ENCODE measurements at places on chromosomes 12 and 14.

DNA sequence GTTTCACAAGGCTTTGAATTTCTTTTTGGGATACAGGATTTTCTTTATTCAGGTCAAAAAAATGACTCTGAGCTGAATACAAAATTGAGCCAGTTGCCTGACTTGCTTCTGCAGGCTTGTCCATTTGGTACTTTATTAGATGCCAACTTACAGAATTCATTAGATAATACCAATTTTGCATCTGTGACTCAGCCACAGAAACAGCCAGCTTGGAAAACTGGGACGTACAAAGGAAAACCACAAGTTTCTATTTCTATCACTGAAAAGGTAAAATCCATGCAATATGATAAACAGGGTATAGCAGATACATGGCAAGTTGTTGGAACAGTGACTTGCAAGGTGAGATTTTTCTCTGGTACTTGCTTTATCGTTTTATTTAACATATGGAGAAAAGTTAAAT lies 5.8 kb downstream of the AP5M1 start:
- DNase-seq = no peak

GRCh38 chr12:79920421-79921238 lies 14.3 kb downstream of the PPP1R12A start:
- DNase-seq = no peak

- DNase-seq = no peak
Observed at GRCh38 chr14:105143451-105144025, 25.0 kb downstream of the JAG2 start.

DNA sequence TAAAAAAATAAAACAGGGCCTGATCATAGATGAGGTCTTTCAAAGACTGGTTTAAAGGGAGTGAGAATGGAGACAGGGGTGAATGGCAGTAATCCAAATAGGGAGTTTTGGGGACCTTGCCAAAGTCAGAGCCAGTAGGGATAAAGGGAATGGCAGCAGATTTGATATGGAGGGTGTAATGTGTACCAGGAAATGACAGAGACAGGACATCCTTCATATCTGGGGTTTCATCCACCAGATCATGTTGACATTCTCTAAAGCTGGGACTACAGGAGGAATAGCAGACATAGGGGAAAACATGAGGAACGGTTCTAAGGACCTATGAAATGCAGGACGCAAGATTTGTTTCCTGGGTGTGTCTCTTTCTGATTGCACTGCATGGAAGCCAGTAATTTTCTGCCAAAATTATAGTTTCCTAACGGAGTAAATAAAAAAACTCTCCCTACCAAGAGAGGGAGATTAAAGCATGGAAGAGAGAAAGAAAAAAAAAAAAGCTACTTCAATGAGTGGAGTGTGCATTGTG lies 169.9 kb downstream of the PRKD1 start:
- no peak for DNase-seq

GRCh38 chr12:109900752-109901580 lies 892 bp downstream of the TCHP start:
- no peak for DNase-seq

- DNase-seq = no peak
Observed at GRCh38 chr14:90184571-90185266, 71.6 kb upstream of the PSMC1 start.

- DNase-seq = no peak
Observed at GRCh38 chr12:114192549-114192948, 213.4 kb downstream of the TBX5 start.

DNA sequence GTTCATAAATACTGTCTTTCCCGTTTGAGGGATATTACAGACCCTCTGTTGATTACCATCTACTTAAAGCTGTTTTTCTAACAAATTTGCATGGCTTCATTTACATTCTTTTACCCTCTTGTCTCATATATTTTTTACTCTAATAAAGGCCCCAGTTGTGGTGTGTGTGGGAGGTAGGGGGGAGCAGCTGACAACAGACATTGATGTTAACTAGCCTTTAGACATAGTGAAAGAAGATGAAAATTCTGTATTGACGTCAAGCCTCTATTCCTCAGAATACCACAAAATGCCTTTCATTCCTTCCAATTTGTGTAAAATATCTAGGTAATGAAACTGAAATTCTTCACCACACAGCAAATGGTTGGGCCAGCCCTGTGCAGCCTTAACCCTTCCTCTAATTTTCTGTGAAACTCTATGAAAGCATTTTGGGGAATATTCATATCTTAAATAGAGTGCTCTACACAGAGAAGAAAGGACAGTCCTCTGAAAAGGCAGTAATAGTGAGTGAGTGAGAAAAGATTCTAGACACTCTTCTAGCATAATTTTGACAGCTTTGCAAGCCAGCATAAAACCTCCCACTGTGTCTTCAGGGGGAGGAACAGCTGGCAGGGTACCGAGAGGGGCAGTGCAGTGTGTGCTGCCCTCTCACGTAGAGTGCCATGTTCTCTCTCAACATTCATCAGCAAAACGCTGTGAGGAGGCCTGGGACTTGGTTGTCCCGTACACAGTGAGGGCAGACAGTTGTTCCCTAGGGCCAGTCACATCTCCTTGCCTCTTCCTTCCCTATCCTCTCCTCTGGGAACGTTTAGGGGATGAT lies 20.1 kb upstream of the CERS5 start:
- DNase-seq = no peak

- DNase-seq = no peak
Observed at GRCh38 chr14:101498526-101498860, 62.8 kb upstream of the DIO3 start.

DNA sequence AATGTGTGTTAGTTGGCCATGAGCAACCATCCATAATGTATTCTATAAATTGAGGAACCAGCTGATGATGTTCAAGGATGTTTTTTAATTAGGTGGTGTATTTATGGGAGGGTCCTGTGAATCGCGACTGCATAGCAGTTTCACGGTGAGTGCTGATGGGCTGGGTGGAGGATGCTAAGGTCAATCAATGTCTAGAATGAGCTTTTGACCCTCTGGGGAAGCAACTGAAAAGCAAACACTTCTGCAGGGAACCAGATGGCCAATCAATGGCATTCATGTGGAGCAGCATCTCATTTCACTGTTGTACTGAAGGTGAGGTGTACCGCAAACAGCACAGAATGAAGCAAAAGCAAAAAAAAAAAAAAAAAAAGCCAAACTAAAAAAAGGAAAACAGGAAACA lies 676.1 kb upstream of the TMEM132C start:
- DNase-seq = no peak

DNA sequence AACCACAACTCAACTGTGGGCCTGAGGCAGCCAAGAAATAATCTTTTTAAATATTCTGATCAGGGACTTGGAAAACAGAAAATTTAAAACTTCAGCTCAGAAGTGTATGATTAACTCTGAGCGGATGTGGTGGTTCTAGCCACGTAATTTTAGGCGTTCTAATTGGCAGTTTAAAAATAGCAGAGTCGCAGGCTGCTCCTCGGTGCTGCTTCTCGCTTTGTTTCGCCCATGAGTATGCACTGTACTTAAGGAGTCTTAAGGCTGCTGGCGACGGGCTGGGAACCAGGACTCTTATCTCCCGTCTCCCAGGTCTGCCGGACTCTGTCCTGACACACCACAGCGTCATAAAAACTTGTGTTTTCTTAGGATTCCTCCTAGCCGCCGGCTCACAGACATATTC lies 113.4 kb upstream of the PELI2 start:
- DNase-seq = no peak

- DNase-seq = no peak
Observed at GRCh38 chr12:3998397-3998796, 125.2 kb upstream of the PARP11 start.

DNA sequence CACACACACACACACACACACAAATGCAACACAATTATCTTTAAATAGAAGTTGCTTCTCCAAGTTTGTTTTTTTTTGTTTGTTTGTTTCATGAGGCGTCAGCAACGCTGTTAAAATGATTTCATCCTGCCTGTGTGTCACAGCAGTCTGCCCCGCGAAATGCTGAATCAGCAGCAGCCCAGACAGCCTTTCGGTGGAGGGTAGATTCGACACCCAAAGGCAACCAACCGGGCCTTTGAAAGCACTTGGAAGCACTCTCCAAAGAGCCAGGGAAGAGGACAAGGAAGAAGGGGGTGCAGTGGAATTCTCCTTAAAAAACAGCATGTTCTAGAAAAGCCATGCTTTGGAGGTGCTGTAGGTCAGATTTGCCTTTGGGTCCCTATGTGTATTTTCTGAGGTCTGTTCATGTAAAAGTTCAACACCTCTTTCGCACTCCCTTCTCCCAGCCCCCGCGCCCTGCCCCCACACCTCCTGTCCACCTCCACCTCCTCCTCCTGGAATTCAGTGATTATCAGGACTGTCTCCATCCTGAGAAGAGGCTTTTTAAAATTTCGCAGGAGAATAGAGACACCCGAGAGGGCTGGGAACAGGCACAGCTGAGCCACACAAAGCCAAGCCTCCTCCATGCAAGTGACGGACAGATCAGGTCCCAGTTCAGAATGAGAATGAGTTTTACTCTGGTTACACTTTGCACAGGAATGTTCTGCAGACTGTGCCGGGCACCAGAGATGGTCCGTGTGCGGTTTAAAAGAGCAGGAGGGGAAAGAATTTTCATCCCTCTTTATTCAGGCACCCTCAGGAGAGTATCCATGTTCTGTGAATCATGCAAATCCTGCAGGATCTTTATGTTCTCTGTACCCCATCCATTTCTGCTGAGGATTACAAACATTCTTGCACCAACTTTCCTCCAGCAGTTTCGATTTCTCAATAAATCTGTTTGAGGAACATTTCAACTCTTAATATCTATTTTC lies 177.9 kb downstream of the ETV6 start:
- DNase-seq = no peak

- no peak for DNase-seq
Observed at GRCh38 chr12:8855891-8856290, 33.5 kb downstream of the A2ML1 start.

Data from T-helper 1 cell (primary cell).